ENCODE measurements at places on chromosomes 1 and 21.

- DNase-seq = no peak
Measured at GRCh38 chr1:56063461-56063860, 515.9 kb downstream of the PLPP3 start.

DNA sequence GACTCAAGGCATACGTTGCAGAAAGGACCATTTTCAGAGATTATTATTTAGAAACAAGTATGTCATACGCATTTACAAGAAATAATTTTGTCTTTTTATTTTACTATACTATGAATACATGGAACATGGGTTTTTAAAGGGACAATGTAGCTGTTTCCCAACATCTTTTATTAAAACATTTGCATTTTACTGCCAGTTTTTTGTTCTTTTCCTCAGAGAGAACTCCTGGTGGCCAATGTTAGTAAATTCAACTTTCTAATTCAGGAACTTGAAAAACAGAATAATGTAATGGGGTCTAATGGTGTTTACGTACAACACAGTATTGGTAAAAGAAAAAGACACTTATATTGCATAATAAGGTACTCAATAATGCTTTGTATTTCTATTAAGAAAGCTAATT lies 14.9 kb downstream of the PRDM2 start:
- DNase-seq = no peak

GRCh38 chr1:157292809-157293564 lies 154.8 kb upstream of the ETV3 start:
- DNase-seq = no peak

- DNase-seq = no peak
Measured at GRCh38 chr1:183982172-183982963, 55.2 kb downstream of the COLGALT2 start.

DNA sequence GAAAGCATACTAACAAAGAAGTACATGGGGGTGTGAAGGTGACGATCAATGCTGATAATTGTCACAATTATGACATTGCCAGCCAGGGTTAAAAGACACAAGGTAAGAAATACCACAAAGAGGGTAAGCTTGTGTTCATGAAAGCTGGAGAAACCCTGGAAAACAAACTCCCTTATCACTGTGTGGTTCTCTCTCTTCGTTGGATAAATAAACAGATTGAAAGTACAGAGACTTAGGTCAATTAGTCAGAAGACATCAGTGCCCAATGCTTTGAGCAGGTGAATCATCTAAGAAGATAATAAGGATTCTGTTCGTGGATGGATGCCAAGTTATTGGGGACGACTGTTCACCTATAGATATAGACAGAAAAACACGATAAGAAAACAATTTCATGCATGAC lies 22.4 kb upstream of the FCER1A start:
- DNase-seq = no peak

DNA sequence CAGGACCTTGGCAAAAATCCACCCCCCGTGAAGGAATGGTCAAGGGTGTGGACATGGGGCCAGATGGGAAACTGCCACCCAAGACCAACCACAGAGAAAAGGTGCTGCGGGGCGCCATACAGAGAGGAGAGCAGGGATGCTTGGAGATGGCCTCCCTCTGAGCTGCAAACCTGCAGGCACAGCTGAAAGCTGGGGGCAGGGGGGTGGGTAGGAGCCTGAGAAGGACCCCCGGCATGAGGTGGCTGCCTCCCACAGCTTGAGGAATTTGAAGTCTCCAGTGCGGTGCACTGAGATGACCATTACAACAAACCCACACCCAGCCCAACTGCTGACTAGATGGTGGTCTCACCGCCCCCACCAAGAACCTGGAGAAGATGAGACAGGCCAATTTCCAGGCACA lies 84.8 kb downstream of the WDR4 start:
- DNase-seq = no peak

GRCh38 chr1:113035086-113035485 lies 37.9 kb upstream of the LRIG2 start:
- no peak for DNase-seq

GRCh38 chr1:53108646-53109580 lies 33.5 kb downstream of the SLC1A7 start:
- peak; percentile 86 for DNase-seq

DNA sequence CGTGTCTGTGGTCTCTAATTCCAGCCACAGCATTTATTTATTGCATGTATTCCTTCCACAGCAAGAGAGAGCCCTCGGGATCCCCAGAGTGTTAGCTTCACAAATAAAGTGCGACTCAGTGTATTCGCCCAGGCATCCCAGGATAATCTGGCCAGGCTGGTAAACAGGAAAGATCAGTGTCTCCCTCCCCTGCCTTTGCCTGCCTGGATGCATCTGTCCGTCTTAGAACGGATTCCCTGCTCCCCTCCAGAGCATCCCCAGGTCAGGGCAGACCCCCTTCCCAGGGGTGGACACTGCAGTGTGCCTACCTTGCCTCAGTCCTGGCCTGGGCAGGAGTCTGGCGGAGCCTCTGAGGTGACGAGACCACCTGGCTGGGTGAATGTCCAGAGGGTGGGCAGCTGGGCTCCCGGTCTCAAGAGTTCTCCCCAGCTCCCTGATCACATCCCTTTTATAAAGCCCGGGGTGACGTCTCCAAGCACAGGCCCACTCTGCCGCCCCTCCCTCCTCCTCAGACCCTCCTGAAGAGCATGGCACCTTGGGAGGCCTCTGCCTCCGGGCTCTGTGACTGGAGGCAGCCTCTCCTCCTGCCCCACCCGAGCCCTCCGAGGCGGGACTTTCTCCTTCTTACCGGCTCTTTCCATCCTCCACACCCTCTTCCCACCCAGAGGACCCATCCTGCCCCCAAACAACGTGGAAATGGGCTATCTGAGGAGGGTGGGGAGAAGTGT lies at the start of gene KISS1:
KISS1 (minus strand) TSS at position 424 of the 728 bp plus-strand sequence. CDS start 3,615 bp downstream, outside the sequence.
- DNase-seq = peak; percentile 79

- peak; percentile 4 for DNase-seq
Measured at GRCh38 chr1:3922201-3922725, 22.2 kb upstream of the C1orf174 start.

DNA sequence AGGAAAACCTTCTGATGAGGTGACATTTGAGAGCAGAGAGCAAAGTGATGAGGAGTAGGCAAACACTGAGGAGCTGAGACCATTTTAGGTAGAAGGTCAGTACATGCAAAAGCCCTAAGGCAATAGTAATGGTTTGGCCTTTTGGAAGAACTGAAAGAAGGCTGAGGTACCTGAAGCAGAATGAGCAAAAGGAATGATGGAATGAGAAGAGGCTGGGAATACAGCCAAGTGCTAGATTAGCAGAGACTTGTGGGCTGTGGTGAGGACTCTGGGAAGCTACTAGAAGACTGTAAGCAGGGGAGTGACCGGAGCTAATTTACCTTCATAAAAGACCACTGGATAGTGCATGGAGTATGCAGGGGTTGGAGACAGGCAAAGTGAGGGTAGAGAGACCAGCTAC lies 77.9 kb downstream of the GFI1 start:
- no peak for DNase-seq

GRCh38 chr1:232974971-232975370 lies 24.6 kb downstream of the NTPCR start:
- no peak for DNase-seq

DNA sequence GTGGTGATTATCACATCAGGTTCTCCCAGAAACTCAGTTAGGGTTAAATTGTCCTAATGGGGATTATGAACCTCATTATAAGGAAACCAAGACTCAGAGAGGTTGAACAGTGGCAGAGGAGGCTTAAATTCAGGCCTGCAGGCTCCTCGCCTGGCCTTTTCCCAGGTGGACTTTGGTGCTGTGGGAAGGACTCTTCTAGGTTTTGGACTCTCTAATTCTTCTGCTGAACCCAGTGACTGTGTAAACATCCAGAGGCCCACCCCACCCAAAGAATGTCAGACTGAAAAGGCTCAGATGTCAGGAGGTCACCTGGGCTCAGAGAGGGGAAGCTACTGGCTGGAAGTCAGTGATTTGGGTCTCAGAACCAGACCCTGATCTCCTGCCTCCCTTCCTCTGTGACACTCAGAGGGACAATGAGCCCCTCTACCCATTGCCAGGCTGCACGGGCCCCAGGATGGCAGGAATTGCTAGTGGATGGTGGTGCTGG lies 2.5 kb downstream of the ZNF362 start:
- no peak for DNase-seq

DNA sequence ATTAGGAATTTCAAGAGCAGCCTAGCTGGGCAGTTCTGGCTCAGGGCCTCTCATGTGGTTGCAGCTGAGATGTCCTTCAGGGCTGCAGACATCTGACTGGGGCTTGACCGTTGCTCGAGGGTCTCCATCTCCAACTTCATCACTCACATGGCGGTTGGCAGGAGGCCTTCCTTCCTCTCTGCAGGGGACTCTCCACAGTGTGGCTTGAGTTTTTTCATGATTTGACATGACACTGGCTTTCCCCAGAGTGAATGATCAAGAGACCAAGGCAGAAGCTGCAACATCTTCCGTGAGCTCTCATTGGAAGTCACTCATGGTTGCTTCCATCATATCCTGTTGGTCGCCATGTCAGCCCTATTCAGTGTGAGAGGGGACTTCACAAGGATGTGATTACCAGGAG lies 74.6 kb downstream of the RUNX3 start:
- no peak for DNase-seq

DNA sequence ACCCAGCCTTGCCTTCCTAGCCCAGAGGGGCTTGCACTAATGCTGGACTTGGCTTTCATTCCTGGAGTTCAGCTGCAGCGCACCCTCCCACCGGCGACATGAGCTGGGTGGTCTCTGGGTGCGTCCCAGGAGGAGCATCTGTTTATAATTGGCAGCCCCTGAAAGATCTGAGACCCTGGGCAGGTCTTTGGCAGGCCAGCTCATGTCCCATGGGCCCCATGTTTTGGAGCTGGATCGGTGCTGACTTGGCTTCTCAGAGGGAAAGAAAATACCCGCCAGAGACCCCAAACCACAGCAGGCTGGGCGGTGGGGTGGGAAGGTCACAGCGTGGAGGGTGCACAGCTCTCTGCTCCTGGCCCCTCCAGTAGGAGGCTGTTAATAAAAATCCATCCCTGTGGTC lies 29.3 kb downstream of the DHRS3 start:
- no peak for DNase-seq

DNA sequence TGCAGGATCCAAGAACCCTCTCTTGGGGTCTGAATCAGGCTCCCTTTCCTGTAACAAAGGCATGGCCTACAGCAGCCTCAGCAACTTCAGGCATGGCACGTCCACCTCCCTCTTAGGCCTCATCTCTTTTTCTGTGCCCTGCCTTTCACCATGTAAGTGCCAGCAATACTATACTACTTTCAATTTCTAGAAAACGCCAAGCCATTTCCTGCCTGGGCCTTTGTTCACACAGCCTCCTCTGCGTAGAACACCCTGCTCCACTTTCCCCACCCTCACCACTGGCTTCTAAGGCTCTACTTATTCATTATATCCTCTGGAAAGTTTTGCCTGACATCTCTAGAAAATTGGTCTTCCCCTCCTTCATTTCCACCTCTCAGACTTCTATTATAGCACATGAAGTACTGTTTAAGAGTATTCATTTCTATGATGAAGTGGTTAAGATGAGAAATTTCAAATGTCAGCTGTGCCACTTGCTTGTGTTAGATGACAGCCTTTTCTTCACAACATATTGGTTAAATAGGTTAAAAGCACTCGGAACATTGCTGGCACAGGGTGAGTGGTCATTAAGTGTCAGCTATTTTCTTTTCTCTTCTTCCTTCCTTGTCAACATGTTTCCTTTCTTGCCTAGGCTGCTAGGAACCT lies 41.6 kb upstream of the VWA5B1 start:
- no peak for DNase-seq

DNA sequence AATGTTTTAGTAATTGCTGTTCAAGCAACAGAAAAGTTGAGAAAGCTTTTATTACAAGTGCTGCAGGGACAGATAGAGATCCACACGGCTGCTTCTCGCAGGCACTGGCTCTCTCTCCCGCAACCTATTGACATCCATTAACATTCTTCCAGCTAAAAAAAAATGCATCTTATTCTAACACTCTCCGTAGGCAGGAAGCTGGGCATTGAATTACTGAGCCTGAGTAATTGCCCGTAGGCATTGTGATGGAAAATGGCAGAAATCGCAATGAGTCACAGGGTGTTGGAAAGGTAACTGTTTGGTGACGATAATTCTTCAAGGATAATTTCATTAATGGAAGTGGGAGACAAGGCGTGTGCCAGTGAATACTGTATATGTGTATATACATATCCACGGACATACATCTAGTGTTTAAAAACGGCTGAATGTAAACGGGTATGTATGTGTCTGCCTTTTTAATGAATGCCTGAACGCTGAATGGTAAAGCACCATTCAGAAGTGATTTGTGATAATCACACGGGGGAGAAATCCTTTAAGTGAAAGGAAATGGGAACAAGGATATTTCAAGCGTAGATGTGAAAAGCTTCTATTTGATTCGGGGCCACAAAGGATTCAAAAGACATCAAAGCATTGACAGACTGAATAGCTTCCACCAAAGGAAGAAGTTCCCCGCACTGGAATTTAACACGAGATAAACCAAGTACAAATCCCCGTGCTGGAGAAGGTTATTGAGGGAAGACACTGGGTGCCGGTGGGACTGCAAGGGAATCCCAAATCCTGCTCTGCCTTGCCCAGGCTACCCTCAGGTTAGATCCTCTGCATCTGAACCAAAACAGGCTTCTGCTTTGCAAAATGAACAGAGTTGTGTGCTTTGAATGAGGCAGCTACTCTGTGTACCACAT lies 567.2 kb downstream of the NPHP4 start:
- no peak for DNase-seq

GRCh38 chr1:62294261-62294660 lies 25.0 kb downstream of the KANK4 start:
- peak; percentile 68 for DNase-seq

- no peak for DNase-seq
Measured at GRCh38 chr1:223403184-223403815, 10.1 kb downstream of the CCDC185 start.
